Glomerular endothelial cell (primary cell): ENCODE measurements at places on chromosomes 16 and 17. TPM values are rescaled to one million over a fixed set of nuclear protein-coding genes. Genes with fewer than 3 reads are reported as not detected.

GRCh38 chr17:82648165-82648668 is at the start of gene WDR45B:
Gene WDR45B (minus strand): TSS chr17:82648444. CDS start chr17:82648340, 104 bp downstream.
- DNase-seq = peak; percentile 45

- no peak for DNase-seq
These were observed 1.3 kb upstream of the MOSMO start for GRCh38 chr16:22006636-22007035.

- no peak for DNase-seq
These were observed 80.1 kb upstream of the GNG13 start for GRCh38 chr16:880471-881171.

- DNase-seq = no peak
These were observed 26.1 kb downstream of the GRIN2A start for GRCh38 chr16:10156099-10156498.

Gene PPP1R1B
- not detected in 2 replicates for total RNA-seq

GRCh38 chr17:79890706-79891105 is 51.5 kb upstream of the CBX4 start:
- no peak for DNase-seq

Gene TMEM238L
- not detected in 2 replicates for total RNA-seq

Gene SOST
- not detected in 2 replicates for total RNA-seq

GRCh38 chr16:82062645-82063058 is 27.6 kb downstream of the HSD17B2 start:
- DNase-seq = no peak

DNA sequence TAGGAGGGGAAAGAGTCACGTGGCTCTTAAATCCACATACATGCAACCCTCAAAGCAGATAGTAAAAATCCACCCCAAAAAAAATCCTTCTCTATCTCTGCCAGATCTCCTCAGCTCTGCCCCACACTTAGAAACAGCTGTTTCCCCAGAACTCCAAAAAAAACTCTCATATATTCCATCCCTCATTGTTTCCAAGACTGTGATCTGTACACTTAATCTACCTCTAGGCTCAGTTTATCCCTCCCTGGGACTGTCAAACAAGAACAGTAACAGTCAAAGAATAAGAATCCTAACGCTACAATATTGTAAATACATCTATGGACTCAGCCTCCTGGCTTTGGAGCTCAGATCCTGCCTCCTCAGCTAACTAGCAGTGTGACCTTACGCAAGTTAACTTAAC is 11.6 kb downstream of the CUEDC1 start:
- DNase-seq = no peak

Gene KCNJ12
- total RNA-seq = 0.58 and 1.6 TPM in 2 replicates

GRCh38 chr17:47810200-47810821 is 11.3 kb downstream of the OSBPL7 start:
- DNase-seq = peak; percentile 39

- no peak for DNase-seq
These were observed 16.9 kb upstream of the TRAP1 start for GRCh38 chr16:3734084-3734757.

Gene SNN
- 30.0 and 48.4 TPM in 2 replicates for total RNA-seq

DNA sequence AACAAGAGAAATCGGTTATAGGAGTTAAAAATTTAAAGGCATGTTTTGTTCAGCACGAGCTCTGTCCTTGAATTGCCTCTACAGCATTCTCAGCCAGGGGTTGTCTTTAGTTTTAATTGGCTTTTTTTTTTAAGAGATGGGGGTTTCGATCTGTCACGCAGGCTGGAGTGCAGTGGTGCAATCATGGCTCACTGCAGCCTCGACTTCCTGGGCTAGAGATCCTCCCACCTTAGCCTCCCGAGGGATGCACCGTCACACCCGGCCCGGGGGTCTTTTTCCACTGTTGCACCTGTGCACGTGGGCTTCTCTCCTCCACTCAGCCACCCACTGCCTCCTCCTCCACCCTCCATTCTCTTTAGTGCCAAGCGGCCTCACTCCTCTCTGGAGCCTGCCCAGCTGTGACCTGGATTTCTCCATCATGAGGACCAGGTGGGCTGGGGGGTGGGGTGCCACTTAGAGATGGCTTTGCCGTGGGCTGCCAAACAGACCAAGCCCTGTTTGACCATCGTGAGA is 106.8 kb upstream of the SEC14L1 start:
- no peak for DNase-seq

- no peak for DNase-seq
These were observed 37.4 kb downstream of the SHISA6 start for GRCh38 chr17:11278186-11278991.

- no peak for DNase-seq
These were observed 1.2 kb downstream of the FOXF1 start for GRCh38 chr16:86511317-86512161.
